ENCODE measurements at places on chromosomes 3 and 15.
A peak's percentile ranks its signal among the peaks of the same experiment; 100 is the strongest.

- DNase-seq: peak; percentile 22
Measured at GRCh38 chr3:132417695-132418411, 551 bp downstream of the DNAJC13 start.

GRCh38 chr15:89797678-89798201 is 16.9 kb downstream of the ANPEP start:
- no peak for DNase-seq

DNA sequence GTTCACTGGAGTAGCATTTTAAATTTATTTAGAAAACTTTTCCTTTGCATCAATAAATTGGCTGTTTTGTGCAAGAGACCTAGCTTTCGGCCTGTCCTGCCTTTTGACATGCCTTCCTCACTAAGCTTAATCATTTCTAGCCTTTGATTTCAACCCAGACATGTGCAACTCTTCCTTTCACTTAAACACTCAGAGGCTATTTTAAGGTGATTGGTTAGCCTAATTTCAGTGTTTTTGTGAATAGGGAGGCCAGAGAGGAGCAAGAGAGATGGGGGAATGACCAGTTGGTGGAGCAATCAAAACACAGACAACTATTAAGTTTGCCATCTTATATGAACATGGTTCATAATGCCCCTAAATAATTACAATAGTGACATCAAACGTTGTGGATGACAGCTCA is 333.4 kb downstream of the SLC9A9 start:
- no peak for DNase-seq

- DNase-seq: peak; percentile 60
Measured at GRCh38 chr3:169813757-169814517, 1.2 kb upstream of the LRRC34 start.

DNA sequence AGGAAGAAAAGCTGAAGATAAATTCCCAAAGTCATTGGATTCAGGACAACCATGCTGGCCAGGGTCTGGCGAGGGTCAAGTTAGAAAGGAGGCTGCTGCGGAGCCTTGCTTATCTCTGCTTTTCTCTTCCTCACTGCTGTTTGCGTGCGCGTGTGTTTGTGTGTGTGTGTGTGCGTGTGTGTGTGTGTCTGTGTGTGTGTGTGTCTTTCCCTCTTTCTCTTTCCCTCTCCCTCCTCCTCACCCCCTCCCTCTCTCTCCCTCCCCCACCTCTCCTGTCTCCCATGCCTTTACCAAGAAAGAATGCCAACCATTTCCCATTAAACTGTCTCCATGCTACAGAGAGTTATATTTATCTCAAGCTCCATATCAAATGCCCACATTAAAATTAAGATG is at the start of gene COLQ:
Gene COLQ, minus strand, starts transcription at position 134 of the 393 bp plus-strand sequence. Its CDS starts 81 bp downstream, at position 53.
- no peak for DNase-seq

DNA sequence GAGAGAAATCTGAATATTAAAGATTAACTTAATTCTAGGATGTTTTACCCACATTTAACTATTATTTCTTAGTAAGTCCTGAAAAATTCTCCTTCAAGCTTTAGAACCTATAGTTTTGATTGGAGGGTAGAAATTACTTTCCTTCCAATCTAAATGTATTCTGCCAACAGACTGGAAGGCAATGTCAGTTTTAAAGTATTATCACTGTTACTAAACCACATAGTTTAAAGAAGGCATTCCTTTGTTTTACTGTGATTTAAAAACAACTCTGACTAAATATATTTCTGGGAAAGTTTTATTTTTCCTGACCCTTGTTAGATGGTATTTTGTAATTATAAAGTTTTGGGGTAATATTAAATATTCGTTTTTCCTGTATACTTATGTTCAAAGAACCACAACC is 382.5 kb downstream of the TBC1D5 start:
- no peak for DNase-seq

DNA sequence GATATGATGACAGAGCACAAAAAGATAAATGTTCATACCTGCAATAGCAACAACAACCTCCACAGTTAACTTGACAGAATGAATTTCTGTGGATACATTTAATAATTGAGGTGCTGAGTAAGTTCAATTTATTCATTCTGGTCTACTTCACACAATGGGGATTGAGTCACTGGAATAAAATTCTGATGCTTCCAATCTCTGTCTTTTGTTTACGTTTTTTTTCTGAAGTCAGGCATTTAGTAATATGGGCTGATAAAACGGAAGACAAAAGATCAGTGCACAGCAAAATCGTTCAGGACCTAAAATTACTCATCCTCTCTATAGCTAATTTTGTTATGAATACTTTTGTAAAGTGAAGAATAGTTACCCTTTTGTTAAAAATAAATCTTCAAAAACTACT is 565.9 kb upstream of the CCDC54 start:
- no peak for DNase-seq
